ENCODE measurements at places on chromosomes 5 and 9.

DNA sequence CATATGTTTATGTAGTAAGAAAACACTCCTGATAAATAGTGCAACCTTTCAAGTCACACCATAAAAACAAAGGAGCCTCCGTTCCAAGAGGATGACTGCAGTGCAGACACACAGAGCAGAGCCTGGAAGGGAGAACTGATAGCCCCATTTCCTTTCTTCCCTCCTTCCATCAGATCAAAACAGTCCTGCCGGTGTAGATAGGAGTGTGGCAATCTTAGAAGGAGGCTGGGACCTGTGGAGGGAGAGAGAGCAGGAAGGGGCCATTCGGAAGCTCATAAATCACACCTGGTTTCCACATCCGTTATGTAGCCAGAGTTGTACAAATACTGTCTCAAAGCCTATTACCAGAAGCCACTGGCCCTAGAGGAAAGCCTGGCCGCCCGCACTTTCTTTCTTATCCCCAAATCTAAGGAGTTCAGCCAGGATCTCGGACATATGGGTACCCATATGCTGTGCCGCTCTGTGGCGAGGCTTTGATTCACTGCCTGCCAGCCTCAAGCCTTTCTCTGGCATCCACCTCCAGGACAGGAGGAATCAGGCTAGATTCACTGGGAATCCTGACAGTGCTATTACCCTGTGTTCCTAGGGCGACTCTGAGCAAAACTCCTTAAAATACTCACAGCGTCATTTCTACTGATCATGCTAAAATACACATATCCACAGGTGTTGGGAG lies 26.9 kb downstream of the DAP start:
- DNase-seq = peak; percentile 53

DNA sequence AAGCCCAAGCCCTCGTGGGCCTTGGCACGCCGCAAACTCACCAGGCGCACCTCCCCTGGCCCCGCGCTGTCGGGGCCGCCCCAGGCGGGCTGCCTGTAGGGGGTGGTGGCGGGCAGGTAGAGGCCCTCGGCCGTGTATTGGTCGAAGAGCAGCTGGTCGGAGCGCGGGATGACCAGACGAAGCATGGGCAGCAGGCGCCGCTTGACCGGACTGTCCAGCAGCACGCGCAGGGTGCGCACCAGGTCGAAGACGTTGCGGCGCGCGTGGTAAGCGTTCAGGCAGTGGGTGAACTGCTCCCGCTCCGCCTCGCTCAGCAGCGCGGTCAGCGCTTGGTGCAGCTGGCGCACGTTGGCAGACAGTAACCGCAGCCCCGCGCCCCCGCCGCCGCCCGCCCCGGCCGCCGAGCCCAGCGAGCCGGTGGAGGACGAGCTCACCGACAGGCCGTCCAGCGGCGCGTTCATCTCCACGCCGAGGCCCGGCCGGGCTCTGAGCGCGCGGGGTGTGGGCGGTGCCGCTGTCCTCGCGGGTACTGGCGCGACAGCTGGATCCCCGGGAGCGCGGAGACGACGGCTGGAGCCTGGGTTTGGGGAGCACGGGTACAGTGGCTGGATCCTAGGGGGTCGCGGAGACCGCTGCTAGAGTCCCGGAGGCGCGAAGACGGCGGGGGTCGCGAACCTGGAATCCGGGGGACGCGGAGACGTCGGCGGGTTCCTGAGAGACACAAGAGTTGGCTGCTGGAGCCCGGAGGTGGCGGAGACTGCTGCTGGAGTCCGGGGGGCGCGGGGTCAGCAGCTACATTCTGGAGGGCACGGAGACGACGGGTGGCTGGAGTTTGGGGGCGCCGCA lies 709 bp downstream of the WHRN start:
- DNase-seq = peak; percentile 42

DNA sequence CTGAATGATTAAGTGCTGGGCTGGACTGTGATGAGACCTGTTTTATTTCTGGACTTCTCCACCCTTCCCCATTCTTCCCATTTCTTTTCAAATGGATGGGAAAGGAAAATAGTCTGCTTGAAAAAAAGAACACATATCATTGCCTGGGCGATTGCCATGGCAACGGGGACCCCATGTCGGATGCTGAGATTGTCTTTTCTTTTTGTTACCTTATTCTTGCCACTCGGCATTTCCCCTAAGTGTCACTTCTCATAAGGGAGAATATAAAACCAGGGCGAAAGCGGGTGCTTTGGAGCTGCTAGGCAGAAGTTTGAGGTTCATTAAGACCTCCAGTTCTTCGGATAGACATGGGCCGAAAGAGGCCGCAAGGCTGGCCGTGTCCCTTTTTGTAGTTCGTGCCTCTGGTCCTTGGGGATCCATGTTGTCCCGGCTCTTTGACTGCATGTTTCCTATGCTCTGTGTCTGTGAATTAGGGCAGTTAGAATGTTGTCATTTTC lies 763 bp downstream of the FGD3 start:
- no peak for DNase-seq

DNA sequence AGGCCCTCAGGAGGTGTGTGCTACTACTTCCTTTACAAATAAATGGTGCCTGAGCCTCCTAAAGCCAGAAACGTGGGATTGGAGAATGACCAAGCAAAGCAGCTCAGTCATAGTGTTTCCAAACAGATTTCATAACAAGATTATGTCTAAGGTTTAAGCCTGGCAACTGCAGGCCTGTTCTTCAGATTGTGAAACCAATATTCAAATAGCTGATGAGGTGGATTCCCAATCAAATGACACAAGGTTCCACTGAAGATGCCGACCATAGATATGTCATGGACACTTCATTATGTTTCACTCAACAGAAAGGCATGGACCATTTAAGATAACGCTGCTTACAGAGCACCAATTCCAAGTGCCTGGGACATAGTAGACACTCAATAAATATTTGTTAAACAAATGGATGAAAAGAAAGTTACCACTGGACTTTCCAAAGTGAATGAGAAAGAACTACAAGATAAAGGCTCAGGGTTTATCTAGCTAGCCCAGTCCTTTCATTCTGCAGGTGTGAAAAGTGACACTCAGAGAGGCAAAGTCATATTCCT lies 189.5 kb downstream of the ACTL7B start:
- peak; percentile 37 for DNase-seq

- peak; percentile 84 for DNase-seq
Measured at GRCh38 chr5:143758750-143759149, 53.2 kb upstream of the HMHB1 start.

DNA sequence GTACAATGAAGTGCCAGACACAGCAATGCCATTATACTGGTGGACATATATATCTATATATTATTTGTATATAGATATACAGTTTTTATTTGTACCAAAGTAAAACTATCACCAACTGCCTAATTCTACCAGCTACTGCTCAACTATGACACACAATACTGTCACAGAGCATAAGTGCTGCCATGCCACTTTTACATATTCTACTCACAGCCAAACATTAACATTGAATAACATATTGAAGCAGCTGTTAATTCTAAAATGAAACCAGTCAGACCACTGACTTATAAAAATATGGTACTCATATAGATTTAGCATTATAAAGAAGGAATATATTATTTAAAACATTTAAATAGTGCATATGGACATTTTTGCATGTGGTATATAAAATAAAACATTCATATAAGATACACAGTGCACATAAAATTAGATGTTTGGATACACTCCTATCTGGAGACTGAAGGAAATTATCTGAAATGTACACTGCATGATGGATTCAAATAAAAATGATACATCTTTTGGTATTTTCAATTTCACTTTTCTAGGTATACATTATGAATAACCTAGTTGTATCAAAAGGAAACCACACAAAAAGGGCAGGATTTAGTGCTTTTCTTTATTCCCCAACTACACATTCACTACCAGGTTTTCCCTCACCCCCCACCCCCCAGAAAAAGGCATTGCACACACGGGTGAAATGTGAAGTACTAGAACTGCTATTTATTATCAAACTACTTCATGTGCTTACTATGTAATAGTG lies 48.9 kb downstream of the PKD2L2 start:
- DNase-seq = no peak

DNA sequence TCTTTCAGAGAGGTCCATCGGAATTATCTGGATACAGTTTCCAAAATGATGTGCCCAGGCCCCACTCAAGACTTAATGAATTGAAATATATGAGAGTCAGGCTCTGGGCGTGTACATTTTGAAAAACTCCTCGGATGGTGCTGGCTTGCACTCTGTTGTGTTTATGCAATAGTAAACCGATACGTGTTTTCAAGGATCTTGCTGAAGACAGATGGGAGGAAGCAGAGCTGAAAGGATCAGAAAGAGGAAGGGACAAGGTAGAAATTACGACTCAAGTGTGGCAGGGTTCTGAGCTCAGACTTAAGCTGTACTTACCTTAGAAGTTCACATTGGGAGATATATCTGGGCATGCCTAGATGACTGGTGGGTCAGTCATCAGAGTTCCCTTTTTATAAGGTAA lies 13.7 kb upstream of the STOM start:
- no peak for DNase-seq

All from fibroblast of villous mesenchyme (primary cell).